ENCODE measurements at places on chromosomes 6 and 20.

GRCh38 chr6:32905078-32905477 is 35.8 kb downstream of the HLA-DMB start:
- no peak for DNase-seq

DNA sequence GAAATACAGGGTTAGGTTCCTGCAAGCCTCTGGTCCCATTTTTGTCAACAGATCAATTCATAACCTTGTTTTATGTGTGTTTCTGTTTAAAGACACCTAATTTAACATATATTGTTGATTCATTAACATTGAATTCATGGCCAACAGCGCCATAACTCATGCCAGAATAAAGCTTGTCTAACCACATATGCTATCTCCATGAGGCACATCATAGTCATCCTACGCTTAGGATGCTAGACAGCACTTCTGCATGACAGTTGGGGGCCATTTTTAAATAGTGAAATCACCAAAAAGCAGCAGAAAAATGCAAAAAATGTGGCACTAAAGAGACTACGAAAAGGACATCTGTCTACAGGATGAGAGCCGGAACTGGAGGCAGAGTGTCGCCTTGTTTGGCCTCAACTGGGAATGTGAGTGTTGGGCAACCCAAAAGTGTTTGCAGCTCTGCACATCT is 37.9 kb downstream of the TRAM2 start:
- DNase-seq: no peak

DNA sequence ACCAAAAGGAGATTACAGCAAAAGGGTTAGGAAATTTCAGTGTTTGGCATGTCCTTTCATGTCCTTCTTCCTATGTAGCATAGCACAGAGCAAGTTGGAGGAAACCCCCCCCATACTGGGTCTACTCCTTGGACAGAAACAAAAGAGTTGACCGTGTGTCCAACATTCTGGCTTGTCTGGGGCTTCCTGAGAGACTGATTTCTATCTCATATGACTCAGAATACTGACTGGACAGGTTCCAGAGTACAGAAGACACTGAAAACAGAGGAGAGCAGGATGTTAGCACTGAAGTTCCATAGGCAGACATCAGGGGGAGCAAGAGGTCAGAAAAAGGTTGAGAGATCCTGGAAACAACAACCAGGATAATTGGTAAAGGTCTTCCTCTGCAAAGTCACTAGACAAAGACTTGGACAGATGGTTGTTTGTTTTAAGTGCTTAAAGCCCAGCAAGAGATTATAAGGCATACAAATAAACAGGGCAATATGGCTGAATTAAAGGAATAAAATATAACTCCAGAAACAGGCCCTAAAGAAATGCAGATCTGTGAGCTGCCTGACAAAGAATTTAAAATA is 48.4 kb downstream of the USP49 start:
- peak; percentile 51 for DNase-seq

DNA sequence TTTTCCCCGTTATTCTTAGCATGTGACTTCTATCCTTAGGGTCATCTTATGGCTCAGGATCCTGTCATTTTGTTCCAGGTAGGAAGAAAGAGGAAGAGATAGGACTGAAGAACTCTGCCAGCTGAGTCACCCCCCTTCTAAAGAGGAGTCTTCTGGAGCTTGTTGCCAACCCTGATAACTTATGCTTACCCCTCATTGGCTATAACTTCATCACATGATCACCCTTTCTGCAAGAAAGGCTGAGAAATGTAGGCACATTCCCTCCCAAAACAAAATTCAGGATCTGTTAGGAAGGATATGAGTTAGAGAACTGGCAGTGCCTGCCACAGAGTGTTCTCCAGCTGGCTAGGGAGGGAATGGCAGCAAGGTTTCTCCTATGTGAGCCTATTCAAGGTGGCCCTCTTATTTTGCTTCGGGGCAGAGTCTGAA is 35.6 kb downstream of the ARFGEF2 start:
- DNase-seq: no peak

- DNase-seq: no peak
These were observed 6.0 kb upstream of the FOXC1 start for GRCh38 chr6:1603708-1604107.

DNA sequence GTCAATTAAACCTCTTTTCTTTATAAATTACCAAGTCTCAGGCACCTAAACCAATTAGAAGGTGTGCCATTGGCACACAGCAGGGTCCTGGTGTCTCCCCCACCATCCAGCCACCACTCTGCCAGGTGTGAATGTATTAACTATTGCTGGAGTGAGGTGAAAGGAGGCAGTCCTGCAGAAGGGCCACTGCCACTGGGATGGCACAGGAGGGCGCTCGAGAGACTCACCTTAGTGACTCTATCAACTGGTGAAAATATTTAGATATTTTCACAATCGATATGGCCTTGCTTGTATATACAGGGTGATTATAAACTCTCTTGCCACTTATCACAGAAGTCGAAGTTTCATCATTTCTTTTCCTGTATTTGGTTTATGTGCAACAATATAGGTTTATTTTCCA is 145.6 kb upstream of the ESR1 start:
- DNase-seq: no peak

- no peak for DNase-seq
These were observed 10.6 kb downstream of the ACSS2 start for GRCh38 chr20:34887023-34887422.

GRCh38 chr20:15257569-15257870 is 920.1 kb upstream of the FLRT3 start:
- no peak for DNase-seq

DNA sequence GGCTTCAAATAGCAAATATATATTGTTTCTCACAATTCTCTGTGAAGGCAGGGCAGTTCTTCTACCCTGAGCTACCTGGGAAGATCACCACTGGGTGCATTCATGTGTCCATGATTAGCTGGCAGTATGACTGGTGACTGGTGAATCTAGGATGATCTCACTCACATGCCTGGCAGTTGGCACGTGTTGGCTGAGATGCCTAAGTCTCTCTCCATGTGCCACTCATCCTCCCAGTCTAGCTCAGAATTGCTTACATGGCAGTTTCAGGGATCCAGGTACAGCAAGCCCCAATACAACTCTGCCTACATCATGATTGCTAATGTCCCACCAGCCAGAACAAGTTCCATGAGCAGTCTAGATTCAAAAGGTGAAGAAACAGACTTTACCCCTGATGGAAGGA is 346.8 kb upstream of the CNR1 start:
- DNase-seq: no peak

GRCh38 chr20:62030834-62031434 is 34.7 kb downstream of the TAF4 start:
- DNase-seq: no peak

DNA sequence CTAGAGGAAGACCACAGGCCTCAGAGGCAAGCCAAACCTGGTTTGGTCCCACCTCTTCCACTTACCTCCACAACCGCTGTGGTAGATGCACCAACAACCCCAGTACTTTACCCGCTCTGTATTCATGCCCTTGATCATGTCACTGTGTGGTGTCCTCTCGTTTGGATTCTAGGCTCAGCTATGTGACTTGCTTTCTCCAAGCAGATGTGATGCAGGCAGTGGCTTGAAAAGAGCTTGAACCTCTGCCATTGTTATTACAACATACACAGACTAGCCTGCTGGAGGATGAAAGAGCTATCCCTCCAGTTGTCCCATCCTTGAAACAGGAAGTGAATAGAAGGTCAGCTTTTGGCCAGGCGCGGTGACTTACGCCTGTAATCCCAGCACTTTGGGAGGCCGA is 147.7 kb downstream of the ZNF217 start:
- DNase-seq: no peak

DNA sequence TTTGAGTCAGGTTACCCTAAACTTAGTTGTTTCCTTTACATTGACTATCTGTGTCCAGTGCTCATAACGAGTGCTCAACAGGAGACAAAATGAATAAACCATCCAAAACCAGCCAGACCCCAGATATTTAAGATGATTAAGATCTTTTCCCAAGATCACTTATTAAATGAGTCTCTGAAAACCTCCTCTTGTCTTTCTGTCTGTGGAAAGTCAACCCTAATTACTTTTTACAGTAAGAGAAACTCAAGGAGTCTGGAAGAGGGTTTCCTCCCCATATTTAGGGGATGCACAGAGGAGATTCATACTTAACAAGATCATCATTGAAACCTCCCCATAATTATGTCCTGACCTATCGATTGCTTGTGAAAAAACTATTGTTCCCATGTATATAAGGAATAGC is 84.0 kb downstream of the CAP2 start:
- DNase-seq: no peak

DNA sequence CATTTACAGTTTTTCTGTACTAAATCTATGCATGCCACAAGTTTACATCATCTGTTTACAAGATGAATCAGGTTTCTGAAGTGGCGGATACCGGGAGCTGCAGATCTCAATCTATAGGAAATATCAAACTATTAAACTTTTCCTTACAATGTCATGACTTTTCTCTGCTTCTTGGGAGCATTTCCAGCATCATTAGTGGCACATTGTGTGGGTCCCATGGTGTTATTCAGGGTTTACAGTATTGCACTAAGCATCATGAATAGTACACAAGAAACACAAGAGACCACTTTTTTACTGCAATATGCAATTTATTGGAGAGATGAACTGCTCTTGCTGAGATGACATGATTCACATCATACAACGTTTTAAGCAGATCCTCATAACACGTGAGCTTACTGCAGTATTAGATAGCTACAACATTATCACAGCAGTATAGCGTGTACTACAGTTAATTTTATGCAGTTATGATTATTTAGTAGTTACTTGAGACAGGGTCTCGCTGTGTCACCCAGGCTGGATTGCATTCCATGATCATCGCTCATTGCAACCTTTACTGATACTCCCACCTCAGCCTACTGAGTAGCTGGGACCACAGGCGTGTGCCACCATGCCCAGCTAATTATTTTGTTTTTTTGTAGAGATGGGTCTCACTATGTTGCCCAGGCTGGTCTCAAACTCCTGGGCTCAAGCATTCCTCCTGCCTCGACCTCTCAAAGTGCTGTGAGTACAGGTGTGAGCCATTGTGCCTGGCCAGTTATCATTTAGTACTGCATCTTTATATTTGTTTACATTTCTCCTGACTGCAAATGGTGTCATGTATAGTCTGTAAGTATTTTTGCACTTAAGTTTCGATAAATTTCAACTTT is 18.4 kb downstream of the BLTP3A start:
- no peak for DNase-seq
